ENCODE measurements at places on chromosomes 2 and 18. TPM values are rescaled to one million over a fixed set of nuclear protein-coding genes. Genes with fewer than 3 reads are reported as not detected.

ANKRD30BL gene
- not detected for total RNA-seq

TTN gene
- 4,176 TPM for total RNA-seq

ANKRD62 gene
- not detected for total RNA-seq

BBS5 gene
- total RNA-seq: 8.2 TPM

NEUROD1 gene
- total RNA-seq: not detected

EML6 gene
- total RNA-seq: 0.83 TPM

CENPA gene
- total RNA-seq: not detected

ESPNL gene
- 0.08 TPM for total RNA-seq

Measured in cardiac septum (tissue), 1 donor.